ENCODE measurements at places on chromosomes 6 and 20.

DNA sequence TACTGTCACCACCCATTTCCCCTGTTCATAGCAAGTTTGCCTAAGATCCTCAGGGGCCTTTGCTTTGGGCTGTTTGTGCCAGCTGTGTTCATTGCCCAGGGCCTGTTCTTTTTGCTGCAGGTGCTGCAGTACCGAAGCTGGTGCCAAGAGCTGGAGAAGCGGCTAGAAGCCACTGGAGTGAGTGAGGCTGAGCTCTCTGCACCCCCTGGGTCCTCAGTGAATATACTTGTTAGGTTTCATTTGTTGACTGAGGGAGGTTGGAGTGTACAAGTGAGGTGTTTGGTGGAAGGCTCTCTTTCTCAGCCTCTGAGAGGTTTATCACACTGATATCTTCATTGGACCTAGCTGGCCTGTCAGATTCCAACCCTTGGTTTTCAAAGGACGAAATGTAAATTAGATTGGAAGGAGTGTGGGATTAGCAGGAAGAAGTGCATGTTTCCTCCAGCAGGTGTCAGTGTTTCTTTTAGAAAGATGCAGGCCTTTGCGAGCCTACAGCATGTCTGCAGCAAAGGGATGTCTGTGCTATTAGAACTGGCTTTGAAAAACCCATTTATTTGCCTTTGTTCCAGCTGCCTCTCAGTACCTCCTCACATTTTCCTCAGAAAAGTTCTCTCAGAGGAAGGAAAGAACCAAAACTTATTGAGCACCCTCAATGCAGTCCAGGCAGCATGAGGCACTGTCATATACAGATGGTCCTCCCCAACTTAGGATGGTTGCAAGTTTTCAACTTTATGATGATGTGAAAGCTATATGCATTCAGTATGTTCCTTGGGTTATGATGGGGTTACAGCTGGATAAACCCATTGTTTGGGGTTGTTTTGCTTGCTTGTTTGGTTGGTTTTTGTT, 8.3 kb downstream of the CEP250 start:
- DNase-seq: no peak

DNA sequence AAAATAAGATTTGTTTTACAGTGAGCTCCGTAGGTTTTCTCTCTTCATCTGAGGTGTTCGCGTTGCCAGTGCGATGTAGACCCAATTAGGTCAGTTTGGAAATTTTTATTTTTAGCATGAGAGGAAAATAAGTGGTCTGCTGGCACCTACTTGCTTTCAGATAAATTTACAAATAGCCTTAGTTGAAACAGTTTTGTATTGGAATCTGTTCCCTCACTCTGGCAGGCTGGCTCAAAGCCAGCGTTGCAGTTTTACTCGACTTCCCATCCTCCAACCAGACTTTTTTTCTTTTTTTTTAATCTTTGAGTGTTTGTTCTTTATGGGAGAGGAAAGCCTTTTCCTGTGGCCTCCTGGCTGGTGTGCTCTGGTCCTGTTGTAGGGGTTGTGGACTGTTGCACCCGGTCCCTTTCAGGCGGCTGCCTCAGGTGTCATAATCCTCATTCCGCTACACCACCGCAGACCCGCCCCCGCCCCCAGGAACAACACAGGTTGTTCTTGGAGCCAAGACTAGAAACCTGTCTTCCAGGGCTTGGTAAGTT, 46.7 kb downstream of the TIAM2 start:
- no peak for DNase-seq

DNA sequence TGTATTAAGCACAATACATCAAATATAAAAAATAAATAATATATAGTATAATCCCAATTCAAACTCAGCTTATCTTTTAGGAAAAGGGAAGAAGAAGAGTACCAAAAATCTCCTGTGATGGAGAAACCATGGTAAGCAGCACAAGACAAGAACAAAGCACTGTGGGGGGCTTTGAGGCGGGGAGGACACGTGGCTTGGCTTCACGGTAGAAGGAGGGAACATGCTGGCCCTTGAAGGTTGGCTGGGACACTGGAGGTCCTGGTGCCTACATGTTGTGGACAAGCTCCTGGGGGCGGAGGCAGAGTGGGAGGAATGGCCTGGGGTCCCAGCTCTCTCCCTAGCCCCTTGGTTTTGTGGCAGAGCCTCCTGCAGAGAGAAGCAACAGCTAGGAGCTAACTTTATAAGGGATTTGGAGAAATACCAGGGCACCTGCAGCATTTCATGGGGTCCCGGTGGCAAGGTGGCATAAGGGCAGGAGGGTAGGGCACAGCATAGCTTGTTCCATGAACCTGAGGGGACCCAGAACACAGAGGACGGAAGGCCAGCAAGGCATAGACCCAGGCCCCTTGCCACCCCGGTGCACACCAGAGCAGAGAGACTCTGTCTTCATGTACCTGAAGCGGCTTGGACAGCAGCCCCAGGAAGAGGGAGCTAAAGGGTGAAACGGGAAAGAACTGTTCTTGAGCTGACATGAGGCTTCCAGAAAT, 72.0 kb downstream of the LY86 start:
- DNase-seq: no peak

- DNase-seq: no peak
Measured at GRCh38 chr20:2655331-2656116, 3.1 kb downstream of the NOP56 start.

DNA sequence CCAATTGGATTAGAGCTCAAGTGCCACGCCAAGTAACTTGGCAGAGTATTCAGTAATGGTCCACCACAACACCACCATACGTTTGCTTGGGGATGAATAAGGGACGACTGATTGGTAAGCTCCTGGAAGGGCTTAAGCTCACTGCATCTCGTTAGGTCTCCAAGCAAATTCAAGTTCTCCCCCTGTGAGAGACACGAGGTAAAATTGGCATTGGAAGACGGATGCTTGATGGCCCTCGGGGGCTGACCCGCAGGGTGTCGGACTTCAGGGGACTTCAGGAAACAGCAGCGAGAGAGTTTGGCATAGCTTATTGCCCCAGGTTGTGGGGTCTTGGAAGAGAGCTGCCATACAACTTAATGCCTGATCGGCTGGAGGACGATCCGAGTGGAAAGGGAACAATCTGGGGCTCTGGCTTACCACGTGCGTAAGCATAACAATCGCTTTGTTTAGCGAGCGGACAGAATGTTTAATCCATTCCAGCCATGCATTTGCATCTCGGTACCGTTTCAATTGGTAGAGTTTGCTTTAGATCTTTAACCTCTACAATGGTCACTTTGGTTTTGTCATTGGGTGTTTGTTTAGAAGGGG, 4.8 kb upstream of the ZNFX1 start:
- no peak for DNase-seq

DNA sequence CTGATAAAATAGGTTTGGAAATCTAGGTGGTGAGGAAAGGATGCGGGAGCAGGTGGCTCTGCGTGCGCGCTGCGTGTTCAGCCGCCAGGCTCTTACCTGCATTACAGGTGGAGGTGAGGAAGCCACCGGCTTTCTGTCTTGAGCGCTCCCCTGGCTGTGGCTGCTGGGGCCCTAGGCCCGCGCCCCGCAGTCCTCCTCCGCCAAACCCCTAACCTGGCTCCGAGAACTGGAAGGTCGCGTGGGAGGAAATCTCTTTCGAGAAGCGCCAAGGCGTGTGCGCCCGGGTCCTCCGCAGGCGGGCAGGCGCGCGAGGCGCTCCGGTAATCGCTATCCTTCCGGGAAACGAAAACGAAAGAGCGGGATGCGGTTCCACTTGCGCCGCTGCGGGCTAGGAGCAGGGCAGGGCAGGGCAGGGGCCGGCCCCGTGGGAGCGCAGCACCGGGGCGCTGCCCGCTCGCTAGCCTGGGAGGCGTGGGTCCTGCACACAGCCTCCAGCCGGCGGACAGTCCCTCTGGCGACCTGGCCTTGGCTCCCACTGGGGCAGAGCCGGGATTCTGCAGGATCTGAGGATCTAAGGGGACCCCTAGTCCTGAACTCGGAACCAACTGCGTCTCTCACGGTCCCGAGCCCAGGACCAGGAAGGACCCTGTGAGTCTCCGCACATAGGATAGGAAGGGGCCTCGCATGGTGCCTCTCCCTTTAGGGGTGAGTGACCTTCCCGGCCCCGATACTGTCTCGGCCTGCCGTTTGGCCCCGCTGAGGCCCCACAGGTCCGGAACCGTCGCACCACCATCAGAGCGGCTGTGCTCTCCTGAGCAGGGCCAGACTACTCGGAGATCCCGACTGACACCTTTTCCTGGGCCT, at the start of gene ETV7:
TSS of gene ETV7 (minus strand) at position 230 of the 864 bp plus-strand sequence. CDS start at position 102, 128 bp downstream.
- DNase-seq: no peak

GRCh38 chr6:11731423-11731822, 47.2 kb downstream of the ADTRP start:
- no peak for DNase-seq

GRCh38 chr6:158939255-158940159, 60.5 kb downstream of the RSPH3 start:
- DNase-seq: no peak

- DNase-seq: no peak
Measured at GRCh38 chr20:8549192-8549591, 417.1 kb downstream of the PLCB1 start.

- no peak for DNase-seq
Measured at GRCh38 chr6:16358531-16359138, 120.2 kb downstream of the GMPR start.

GRCh38 chr20:7984192-7984591, 35.4 kb downstream of the TMX4 start:
- no peak for DNase-seq

DNA sequence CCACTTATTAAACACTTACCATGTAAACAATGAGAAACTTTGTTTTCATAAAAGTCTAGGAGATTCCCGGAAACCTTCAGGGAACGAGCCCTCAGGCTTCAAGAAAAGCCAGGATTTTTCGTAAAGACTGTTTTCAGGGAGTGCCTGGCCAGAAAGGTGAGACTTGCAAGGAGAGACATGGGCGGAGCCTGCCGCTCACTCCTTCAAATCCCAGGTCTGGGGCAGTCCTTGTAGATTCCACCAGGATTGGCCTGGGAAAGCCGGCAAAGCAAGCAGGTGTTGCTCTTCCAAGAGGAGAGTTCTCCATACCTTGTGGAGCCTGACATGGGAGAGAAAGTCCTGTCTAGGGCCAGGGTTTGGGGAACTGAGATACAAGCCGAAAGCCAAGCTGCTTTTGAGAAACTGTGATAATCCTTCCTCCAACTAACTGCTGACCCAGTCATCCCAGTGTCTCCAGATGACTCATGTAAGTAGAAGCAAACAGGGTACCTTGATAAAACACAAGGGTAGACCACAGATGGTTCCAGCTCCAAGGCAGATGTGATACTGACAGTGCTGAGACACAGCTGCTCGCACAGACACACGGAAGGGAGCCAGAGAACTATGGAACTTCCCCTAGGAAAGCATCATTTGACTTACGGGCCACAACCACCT, 69.4 kb upstream of the NAA20 start:
- DNase-seq: no peak

- DNase-seq: no peak
Measured at GRCh38 chr6:150169181-150169580, 26.3 kb downstream of the PPP1R14C start.

DNA sequence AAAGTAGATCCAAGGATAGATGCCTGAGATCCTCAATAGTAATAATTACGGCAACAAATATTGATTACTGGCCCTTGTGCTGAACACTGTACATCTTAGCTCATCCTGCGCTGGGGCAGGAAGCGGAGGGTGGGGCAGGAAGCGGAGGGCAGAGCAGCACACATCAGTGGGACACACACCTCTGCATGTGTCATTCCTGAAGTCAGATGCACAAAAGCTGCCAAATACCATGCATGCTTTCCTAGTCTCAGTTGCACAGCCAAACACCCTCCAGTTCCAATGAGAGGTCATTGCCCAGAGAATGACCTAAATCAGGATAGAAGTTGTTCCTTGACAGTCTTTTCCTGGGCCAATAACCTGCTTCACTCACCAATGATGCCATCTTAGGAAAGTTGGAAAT, 74.4 kb upstream of the FOXC1 start:
- no peak for DNase-seq

- no peak for DNase-seq
Measured at GRCh38 chr6:89356642-89357170, 4.2 kb upstream of the UBE2J1 start.

DNA sequence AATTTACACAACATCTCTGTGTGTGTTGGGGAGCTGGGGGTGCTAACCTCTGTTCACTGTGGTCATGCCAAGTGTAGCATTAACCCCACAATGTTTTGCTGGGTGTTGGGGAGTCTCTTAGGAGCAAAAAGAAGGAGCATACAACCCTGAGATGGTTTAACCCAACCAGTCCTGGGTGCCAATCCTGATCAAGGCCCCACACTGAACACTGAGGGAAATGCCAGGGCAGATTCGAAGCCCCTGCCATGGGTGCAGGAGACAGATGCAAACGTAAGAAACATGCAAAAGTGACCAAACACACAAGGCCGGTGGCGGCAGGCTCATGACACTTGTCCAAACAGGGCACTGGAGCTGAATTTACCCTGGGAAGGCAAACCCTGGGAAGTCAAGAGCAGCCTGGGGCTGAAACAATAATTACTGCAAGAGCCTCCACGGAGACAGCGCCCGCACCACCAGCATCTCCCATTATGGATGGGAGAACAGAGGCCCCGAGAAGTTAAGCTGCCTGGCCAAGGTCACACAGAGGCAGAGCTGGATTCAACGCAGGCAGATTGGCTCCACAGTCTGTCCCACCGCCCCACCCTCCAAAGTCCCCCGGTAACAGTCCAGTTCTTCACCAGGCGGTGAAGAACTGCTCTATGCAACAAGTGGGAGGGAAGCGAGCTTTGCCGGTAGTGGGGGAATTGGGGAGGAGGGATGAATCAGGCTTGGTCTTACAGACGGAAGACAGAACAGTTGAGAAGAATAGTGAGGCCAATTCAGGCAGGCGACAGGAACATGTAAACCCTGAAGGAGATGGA, 8.5 kb downstream of the ACSS1 start:
- DNase-seq: no peak

Data from NCI-H524 treated with DMSO at 0.1 percent for 48 hours (cell line).